Fibroblast of skin of left biceps (primary cell): ENCODE measurements at places on chromosomes 5 and 9.

DNA sequence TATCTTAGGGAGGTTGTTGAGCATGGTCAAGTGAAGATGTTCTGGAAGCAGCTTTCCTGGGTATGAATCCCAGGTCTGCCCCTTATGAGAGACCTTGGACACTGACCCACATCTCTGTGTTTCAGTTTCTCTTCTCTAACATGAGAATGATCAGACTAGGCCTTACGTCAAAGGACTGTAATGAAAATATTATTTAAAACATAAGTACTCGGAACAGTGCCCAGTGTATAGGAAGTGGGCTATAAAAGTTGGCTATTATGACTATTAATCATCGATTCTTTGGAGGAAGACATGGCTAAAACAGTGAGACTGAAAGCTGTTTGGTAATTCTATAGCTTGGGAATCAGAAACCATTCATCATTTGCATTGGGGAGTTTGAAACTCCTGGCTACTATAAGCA, 65.3 kb upstream of the MYO10 start:
- DNase-seq: peak; percentile 67

GRCh38 chr5:66339896-66340295, 195.8 kb downstream of the SREK1 start:
- no peak for DNase-seq

- no peak for DNase-seq
These were observed 215.5 kb downstream of the GAPVD1 start for GRCh38 chr9:125477089-125477544.

DNA sequence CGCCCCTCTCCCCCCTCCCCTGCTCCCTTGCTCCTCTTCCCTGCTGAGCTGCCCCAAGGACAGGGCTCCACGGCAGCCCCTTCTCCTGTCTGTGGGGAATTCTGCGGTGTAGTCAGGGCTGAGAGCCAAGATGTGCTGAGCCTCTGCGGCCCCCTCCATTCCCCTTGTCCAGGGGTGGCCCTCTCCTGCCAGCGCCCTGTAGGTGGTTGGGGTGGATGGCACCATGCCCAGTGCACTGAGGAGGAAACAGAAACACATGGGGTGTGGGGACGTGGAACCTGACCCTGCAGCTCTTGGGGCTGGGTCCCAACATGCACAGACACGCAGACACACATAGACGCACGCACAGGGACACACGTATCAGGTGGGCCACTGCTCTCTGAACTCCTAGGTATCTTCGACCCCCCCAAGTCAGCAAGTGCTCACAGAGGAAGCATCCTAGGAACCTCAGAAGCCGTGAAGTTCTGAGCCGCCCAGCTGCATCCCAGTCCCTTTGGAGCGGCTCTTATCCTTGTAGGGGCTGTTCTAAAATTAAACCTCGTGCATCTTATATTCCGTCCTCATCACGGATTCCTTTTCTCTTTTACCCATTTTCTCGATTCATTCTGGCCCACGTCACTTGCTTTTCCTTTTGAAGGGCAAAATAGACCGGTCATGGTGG, 64.8 kb downstream of the HMCN2 start:
- no peak for DNase-seq

DNA sequence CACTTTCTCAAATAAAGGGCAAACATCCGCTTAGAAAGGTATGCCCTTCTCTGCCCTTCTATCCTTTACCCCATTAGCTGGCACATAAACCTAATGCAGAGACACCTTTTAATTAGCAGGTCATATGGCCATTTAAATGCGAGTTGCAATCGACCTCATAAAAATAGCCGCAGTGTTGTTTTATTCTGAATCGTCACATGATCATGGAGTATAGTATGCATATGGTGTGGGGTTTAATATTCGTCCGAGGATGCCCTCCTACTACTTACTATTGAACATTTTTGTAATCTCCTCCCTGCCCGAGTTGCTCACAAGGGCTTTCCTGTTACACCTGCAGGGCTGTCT, 72.0 kb downstream of the PIK3R1 start:
- no peak for DNase-seq

DNA sequence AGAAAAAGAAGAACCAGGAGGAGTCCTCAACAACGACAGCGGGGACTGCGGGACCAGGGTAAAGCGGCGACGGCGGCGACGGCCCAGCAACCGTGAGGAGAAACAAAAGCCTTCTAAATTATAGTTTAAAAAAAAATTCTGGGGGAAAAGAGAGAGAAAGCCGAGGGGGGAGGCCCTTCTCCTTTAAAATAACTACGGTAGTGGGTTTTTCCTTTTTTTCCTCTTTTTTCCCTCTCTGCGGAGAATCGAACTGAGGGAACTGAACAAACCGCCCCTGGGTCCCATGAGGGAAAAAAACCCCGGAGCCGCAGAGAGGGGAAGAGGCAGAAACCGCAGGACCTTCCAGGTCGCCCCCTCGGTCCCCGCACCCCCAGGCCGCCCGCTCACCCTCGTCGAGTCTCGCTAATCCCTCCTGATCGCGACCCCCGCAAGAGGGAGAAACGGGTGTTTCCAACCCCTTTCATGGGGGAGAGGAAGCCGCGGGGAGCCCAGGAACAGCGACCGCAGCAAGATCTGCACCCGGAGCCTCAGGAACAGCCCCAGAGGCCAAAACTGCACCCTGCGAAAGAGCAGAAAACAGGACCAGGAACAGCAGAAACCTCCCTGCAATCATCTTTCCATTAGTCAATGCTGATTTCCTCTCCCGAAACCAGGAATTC, 453 bp downstream of the CPEB4 start:
- no peak for DNase-seq

- no peak for DNase-seq
These were observed 18.4 kb downstream of the TRIM32 start for GRCh38 chr9:116705531-116705930.

DNA sequence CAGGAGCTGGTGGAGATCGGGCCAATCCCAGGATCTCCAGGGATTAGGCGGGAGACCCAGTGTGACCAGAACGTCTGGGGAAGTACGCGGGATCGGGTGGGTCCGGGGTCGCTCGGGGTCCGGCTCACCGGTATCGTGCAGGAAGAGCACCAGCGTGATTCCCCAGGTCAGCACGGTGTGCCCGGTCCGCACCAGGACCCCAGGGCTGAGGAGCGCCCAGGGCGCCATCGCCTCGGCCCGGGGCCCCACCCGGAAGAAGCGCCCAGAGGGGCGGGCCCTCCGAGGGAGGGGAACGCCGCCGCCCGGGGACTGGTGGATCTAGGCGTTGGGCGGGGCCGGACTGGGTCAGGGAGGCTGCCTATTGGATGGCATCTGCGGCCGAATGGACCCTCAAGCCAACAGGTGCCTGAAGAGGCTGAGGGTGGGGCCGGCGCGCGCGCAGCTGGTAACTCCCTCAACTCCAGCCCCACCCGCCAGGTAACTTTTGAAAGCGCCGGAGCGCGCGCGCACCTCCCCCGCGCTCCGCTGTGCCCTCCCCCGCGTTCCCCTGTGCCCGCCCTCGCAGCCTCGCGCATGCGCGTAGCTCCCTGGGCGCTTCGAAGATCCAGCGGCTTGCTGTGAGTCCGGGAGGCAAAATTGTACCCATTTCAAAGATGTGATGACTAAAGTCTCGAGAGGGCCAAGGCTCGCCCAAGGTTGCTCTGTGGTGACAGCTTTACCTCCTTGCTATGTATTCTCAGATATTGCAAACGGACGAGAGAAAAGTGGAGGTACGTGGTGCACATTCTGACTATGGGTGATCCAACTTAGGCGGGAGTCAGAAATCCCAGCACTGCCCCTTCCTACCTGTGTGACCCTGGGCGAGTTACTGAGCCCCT, at the start of gene ZDHHC12:
Gene ZDHHC12 (minus strand): TSS at position 262 of the 878 bp plus-strand sequence. CDS start 34 bp downstream, at position 228.
- peak; percentile 63 for DNase-seq

- no peak for DNase-seq
These were observed 593.1 kb downstream of the IRX1 start for GRCh38 chr5:4188704-4189103.

GRCh38 chr9:113587471-113588031, 124.0 kb downstream of the RGS3 start:
- no peak for DNase-seq

DNA sequence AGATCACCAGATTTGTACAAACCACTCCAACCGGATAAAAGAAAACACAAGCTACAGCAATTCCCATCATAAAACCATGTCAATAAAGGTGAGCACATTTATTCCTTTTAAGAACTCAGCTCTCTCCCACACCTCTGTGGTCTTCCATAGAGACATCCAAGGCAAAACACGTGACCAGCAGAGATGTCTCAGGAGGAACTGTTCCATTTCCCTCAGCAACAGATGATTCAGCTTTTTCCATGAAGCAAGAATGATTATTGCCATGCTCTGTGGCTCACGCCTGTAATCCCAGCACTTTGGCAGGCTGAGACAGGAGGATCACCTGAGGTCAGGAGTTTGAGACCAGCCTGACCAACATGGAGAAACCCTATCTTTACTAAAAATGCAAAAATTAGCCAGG, 15.8 kb downstream of the GZMK start:
- DNase-seq: no peak

DNA sequence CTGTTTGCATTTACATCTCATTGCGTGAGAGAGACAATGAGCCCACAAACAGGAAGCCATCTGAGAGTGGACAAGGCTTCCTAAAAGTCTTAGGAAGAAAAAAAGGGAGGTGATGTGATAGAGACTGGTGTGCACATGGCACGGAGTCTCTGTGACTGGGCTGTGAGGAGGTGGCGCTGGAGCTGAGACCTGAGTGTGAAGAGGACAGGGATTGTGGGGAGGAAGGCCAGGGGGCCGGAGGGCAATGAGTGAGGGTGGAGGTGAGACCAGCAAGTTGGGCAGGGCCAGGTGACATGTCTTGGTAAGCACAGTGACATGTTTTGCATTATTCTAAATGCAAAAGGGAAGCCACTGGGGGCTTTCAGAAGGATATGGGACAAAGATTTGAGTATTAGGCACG, 45.0 kb downstream of the TSPAN17 start:
- no peak for DNase-seq

DNA sequence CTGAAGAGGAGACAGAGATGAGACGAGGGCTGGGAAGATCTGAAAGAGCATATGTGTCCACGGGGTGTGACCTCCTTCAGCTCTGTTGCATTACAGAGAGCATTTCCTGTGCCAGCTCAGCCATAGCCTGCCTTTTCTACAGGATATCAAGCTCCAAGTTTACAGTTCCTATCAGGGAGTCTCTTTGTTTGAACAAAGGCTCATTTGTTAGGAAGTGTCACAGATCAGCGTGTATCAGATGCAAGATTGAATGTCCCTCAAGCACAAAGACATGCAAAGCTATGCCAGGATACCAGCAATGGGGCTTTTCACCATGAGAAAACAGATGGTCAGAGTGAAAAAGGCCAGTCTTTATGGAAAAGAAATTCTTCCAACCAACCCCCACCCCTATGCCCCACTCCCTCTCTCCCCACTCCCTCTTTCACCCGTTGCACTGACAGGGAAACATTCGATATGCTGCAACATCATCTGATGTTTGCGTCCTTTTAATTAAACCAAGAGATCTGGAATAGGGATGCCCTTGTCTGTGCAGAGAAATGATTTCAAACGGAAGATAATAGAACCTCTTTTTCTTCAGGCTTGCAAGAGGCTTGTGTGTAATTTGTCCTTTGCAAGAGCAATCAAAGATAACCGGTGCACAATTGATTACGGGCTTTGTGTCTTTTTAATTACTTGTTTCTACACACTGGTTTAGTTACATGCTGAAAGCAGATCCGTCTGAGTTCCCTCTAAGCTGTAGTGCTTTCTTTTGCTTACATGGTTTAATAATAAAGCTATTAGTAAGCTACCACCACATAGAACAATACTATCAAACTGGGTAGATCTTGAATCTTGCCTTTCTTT, 263.1 kb upstream of the RGMB start:
- no peak for DNase-seq

- no peak for DNase-seq
These were observed 39.9 kb downstream of the BICD2 start for GRCh38 chr9:92724528-92725265.

DNA sequence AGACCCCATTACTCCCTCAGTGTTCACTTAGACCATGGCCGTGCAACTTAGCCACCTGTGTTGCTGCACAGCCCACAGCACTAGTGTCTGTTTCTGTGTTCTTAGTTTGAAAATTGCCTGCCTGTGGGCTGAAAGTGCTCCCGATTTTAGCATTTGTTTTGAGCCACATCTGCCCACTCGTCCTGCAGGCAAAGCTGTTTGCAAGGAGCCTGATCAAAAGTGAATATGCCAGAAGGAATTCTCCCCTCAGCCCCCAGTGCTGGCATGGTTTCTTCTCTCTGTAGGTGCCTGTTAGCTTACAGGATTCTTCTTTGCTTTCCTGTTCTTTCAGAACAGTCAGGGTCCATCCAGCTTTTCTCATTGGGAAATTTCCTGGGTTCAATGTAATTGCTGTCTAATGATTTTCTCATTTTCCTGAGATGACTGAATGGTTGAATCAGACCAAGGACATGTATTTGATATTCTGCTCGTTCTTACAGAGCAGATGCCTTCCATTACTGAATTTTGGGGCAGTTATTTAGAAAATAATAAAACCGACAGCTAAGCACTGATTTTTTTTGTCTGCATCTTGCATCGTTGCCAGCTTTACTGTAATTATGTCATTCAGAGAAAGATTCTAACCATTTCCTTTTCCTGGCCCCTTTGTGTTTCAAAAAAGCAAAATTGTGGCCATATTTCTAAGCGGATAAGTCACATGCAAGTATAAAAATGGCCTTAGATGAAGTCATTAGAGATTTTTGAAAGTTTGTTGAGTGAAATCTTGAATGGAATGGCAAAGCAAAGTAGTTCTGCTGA, 111.1 kb upstream of the CKMT2 start:
- no peak for DNase-seq

- DNase-seq: peak; percentile 38
These were observed 66.8 kb upstream of the IL7R start for GRCh38 chr5:35789732-35790456.

GRCh38 chr5:178439493-178440180, 150.6 kb downstream of the COL23A1 start:
- DNase-seq: no peak

- no peak for DNase-seq
These were observed 151.6 kb upstream of the MEF2C start for GRCh38 chr5:89034588-89034987.

- no peak for DNase-seq
These were observed 25.3 kb downstream of the AP3B1 start for GRCh38 chr5:78269088-78269703.

DNA sequence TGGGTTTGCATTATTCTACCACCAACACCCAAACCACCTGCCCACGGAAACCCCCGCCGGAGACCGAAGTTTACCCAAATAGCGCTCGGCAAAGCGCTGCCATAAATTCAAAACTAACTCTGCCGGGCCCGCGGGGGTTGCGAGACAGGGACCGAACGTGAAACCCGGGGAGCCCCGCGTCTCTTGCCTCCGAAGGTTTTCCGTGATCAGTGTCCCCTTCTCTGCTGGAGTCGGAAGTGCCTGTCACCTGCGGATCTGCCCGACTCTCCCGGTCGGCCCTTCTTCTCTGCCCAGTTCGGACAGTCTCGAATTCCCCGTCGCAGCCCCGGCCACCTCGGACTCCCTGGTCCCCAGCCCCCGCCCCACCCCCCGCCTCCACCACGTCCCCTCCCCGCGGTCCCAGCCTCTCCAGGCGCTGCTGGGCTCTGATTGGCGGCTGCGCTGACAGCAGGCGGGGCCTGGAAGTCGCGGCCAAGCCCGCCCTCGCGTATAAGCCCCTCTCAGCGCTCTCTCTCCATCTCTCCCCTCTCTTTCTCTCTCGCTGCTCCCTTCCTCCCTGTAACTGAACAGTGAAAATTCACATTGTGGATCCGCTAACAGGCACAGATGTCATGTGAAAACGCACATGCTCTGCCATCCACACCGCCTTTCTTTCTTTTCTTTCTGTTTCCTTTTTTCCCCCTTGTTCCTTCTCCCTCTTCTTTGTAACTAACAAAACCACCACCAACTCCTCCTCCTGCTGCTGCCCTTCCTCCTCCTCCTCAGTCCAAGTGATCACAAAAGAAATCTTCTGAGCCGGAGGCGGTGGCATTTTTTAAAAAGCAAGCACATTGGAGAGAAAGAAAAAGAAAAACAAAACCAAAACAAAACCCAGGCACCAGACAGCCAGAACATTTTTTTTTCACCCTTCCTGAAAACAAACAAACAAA, at the start of gene RORB:
Gene RORB (plus strand): TSS at position 517 of the 929 bp plus-strand sequence. CDS start 642 bp downstream, outside the sequence.
- no peak for DNase-seq
